Cortex of kidney (tissue), 1 donor: ENCODE measurements at places on chromosomes 12 and 14.

DNA sequence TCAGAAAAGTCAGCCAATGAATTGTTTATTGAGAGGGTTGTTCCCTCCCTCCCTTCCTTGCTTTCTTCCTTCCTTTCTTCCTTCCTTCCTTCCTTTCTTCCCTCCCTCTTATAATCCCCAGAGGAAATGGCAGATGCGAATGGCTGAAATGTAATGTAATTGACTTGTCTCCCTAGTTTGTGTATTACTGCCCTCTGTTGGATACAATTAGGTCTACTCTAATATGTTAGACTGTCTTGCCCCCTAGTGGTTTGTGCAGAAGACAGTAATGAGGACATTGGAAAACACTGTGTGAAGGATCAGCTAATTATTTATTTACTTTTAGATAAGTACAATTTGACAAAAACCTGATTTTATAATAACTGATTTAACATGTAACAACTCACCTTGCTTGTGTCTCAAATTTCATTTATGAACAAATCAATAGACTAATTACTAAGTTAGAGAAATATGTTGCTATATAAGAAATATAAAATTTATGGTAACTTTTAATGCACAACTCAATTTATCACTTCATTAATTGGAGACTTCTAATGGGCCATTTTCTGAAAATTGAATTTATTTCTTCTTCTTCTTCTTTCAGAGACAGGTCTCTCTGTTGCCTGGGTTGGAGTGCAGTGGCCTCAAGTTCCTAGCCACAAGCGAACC, 229.8 kb upstream of the LRIG3 start:
- no peak for DNase-seq

DNA sequence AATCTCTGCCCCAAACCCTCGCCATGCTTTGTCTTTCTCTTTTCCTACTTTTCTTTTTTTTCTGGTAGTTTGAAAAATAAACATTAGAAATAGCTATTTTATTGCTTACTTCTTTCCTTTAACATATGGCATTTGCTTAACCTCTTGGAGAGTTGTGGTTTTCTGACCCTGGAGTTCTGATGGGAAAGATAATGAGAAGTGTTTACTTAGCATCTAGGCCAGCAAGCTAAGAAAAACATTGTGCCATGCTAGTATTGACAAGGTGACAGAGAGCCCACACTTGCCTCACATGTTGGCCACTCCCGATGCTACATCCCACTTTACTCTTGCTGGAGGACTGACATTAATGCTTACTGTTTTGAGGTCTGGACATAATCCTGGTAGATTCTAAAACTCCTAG, 886.2 kb downstream of the DIO2 start:
- no peak for DNase-seq

DNA sequence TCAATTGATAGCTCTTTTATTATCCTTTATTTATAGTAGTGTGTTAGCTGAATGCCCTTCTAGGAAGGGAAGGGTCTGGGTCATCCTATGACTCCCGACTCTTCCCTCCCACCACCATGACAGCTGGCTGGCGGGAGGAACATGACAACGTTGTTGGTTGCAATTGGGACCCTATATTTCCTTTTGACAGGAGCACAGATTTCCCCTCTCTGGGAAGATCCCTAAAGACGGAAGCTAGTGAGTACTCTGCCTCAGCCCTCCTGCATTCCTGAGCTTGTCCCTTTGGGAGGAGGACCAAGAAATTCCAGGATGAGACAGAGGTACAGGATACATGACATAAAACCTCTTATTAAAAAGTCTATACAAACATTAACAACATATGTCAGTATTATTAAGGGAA, 485.4 kb downstream of the NAV3 start:
- DNase-seq = no peak

- DNase-seq = no peak
These were observed 49.9 kb downstream of the HELB start for GRCh38 chr12:66352197-66352596.

DNA sequence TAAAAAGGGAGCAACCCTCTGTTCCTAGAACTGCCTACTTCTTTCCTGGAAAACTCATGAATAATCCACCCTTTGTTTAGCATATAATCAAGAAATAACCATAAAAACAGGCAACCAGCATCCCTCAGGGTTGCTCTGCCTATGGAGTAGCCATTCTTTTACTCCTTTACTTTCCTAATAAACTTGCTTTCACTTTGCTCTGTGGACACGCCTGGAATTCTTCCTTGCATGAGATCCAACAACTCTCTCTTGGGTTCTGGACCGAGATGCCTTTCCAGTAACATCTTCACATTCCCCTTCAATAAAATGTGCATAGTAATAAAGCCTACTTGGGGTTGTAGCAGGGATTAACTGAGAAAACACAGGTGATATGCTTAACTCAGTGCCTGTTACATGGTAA, 286.4 kb upstream of the AMIGO2 start:
- no peak for DNase-seq

DNA sequence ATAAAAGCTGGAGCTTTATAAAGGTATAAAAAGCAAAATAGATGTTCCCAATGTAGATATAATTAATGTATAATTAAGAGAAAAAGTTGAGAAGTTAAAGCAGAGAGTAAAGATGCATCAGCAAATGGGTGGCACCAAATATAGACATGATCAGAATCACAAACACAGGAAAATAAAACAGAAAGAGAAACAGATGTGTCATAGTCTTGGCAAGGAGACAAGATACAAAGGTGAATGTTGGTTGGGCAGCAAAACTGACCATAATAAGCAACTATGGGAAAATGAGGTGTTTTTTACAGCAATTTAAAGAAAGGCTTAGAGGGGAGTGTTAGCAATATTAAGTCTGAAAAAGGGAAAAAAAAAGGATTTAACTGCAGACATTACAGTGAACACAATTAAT, 135.4 kb upstream of the CLEC14A start:
- no peak for DNase-seq

DNA sequence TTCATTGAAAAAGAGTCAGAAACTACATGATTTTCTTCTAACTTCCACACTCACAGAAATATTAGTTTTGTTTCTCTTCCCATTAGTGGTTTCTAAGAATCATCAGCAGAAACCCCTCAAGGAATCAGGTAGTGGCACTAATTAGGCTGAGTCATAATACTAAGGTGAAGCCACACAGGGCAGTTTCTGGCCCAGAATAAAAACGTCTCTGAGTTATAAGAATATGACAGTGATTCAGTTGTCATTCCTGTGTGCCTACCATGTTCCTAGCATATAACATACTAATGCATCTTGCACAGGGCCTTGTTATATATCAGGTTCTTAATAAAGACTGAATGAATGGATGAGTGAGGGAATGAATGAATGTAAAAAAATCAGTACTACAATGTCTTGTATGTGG, 206.0 kb upstream of the PLEKHG7 start:
- no peak for DNase-seq

DNA sequence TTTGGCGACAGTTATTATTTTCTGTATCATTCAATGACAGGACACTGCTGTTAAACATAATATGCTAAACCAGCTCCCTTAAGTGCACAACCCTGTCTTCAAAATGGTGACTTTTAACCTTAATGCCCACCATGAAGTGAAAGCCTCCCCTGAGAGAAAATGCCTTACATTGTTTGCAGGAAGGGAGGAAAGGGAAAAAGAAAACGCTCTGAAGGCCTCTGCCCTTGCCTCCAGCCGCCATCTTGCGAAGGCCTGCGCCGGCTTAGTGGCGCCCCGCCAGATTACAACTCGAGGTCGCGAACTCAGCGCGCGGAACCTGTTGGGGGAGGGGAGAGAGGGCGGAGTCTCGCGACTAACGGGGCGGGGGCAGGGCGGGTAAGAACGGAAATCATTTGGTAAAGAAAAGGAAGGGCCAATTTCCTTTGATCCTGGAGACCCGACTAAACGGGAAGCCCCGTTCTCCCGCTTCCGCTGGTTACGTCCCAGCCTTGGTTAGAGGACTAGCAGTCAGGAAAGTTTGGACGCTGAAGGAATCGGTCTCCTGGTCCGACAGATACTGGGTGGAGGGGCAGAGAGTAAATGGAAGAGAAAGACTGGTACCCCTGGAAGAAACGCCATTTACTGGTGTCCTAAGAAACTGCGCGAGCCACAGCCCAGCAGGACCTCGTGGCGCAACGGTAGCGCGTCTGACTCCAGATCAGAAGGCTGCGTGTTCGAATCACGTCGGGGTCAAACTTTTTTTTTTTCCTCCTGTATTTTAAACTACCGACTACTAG, 11.6 kb upstream of the TMPO start:
- peak; percentile 59 for DNase-seq

DNA sequence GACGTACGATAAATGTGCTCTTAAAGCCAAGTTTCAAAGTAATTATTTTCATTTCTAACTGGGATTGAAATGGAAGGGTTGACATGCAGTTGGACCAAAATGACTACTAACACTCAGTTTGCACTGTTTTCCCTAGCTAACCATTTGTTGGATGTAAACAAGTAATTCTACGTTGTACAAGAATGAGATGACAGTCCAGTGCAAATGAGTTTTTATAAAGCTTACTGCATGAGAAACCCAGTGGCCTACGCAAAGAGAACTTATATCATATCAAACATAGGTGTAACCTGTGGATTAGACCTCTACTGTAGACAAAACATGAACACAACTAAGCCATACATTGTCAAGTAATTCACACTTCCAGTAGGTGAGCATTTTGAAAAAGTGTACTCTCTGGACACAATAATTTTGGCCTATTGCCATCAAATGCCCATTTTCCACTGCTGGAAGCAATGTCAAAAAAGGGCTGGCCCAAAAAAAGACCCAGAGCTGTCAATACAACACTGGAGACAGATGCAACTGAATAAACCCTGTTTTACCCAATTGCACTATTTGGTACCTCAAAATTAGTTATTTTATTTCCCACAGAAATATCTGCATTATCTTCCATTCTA, 12.8 kb downstream of the SLC38A2 start:
- no peak for DNase-seq

DNA sequence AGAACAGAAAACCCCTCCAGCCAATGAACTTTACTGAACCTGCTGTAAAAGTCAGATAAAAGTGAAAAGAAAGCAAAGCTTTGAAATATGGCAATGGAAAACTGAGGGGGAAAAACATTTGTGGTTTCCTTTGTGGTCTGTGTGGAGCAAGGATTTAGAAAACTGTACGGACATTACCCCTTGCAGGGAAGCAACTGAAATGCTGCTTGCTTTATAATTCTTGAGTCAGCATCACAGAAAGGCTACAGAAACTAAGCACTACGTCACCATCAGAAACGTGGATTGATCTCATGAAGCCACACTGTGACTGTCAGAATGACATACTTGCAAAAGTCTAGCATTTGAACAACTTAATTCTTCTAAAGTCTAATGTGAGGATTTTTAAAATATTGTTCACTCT, 2.4 kb upstream of the KCNC2 start:
- DNase-seq = no peak

GRCh38 chr14:55151601-55152000, 22.5 kb downstream of the LGALS3 start:
- DNase-seq = no peak

DNA sequence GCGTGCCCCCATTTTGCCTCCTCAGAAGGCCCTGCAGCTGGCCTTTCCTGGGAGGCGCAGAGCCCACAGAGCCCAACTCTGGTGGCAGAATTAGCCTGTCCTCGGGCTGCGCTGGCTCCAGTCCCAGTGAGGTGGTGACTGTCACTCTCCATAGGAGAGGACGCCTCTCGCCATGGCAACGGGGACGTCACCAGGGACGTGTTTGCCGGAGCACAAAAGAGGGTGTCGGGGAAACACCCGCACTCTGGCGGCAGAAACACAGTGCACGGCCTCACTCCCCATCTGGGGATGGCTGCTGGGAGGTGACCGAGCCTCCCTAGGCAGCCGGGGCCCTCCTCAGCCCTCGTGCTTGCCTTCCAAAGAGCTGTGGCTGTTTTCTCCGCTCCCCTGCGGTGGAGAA, 50.2 kb upstream of the NCOR2 start:
- DNase-seq = no peak

GRCh38 chr12:22766911-22767420, 142.0 kb downstream of the ETNK1 start:
- no peak for DNase-seq

DNA sequence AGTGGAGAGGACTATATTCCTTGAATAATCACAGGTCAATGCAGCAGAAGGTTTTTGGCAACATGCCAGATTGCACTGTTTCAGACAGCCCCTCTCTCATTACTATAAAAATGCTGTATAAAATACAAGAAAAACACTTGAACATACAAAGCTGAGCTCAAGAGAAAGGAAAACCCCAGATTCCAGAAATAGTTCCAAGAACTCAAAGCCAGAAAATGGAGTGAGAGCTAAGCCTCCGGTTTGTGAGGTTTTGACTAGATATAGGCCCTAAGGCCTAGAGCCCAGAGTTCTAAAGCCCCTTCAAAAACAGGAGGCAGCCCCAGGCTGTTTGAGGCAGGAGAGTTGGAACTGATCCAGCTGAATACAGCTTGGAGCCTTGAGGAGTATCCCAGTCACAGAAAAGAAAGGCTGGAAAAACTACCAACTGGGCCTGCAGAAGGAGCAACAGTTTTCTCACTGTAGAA, 29.4 kb upstream of the ACTN1 start:
- no peak for DNase-seq

- no peak for DNase-seq
These were observed 83.9 kb downstream of the STXBP6 start for GRCh38 chr14:24965934-24966578.

DNA sequence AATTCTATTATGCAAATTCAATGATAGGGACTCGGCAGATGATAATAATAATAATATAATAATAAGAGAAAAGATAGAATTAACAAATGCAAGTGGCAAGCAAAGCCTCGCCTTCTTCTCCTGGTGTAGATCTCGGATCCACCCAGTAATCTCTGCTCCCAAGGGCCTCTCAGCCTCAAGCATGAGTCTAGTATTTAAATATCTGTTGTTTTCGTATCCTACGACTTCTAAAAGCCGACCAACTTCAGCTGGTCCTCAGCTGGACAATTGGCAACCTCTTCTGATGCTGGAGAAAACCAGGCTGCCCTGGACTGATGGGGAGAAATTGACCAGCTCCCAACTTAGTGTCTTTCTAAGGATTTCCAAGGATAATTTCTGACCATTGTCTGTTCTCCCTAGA, 14.0 kb upstream of the MAP1LC3B2 start:
- no peak for DNase-seq

- no peak for DNase-seq
These were observed 7.1 kb downstream of the MAP3K12 start for GRCh38 chr12:53492188-53492587.

DNA sequence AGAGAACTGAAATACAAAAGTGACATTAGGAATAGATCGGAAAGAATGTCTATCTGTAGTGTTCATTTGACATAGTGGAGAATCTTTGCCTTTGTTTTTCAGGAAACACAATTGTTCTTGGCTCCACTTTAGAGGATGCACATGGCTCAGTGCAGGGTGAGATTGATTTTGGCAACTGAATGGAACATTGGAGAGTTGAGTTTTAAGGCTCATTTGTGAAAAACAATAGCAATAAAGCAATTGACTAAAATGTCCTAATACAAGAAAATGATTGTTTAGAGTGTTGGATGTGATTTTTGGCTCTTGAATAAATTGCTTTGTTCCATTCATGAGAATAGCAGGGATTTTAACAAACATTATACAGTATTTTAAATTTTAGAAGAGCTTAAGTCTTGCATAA, 116.4 kb downstream of the SLC38A1 start:
- DNase-seq = no peak
